Thoracic aorta (tissue), 2 donors: ENCODE measurements at places on chromosomes 6 and 20. TPM values are rescaled to one million over a fixed set of nuclear protein-coding genes. Genes with fewer than 3 reads are reported as not detected.

Gene TLDC2
- total RNA-seq, result 1.6 TPM

Gene TSPO2
- total RNA-seq, result not detected

Gene TNF
- 3.2 TPM for total RNA-seq

Gene TMC2
- total RNA-seq, result not detected

Gene OTOR
- total RNA-seq, result not detected

Gene VNN1
- 3.8 TPM for total RNA-seq

Gene VIP
- 0.63 TPM for total RNA-seq

Gene TFAP2C
- 2.0 TPM for total RNA-seq

Gene SPATA25
- total RNA-seq, result 16.6 TPM

Gene FAM217A
- total RNA-seq, result not detected

Gene SLC22A1
- 1.2 TPM for total RNA-seq

Gene POPDC3
- not detected for total RNA-seq

Gene NKX2-2
- total RNA-seq, result 0.35 TPM

Gene GGTLC1
- not detected for total RNA-seq

Gene SLA2
- total RNA-seq, result 1.1 TPM

Gene SLC35D3
- total RNA-seq, result not detected

Gene JPH2
- 179 TPM for total RNA-seq

Gene ADRM1
- total RNA-seq, result 113 TPM
